ENCODE measurements at places on chromosomes 4 and X. TPM values are rescaled to one million over a fixed set of nuclear protein-coding genes. Genes with fewer than 3 reads are reported as not detected.

DUSP9 gene
- not detected for total RNA-seq

H2BW2 gene
- total RNA-seq, result not detected

PDGFRA gene
- 298 TPM for total RNA-seq

ZNF711 gene
- total RNA-seq, result 0.33 TPM

UGT2B17 gene
- not detected for total RNA-seq

EXOC1L gene
- not detected for total RNA-seq

DRP2 gene
- 1.8 TPM for total RNA-seq

HDX gene
- total RNA-seq, result 5.2 TPM

CTAG2 gene
- total RNA-seq, result not detected

PHKA1 gene
- 9.3 TPM for total RNA-seq

RBM46 gene
- under 0.01 TPM for total RNA-seq

LAMP2 gene
- total RNA-seq, result 289 TPM

BMX gene
- total RNA-seq, result 0.33 TPM

NLRP2B gene
- not detected for total RNA-seq

SULT1E1 gene
- total RNA-seq, result 10.7 TPM

TCEAL7 gene
- total RNA-seq, result 31.7 TPM

IL1RAPL1 gene
- total RNA-seq, result 0.78 TPM

NSUN7 gene
- not detected for total RNA-seq

BRS3 gene
- total RNA-seq, result not detected

DDIT4L gene
- 5.0 TPM for total RNA-seq

DSPP gene
- not detected for total RNA-seq

FAM47A gene
- total RNA-seq, result not detected

UCP1 gene
- not detected for total RNA-seq

PRR32 gene
- not detected for total RNA-seq

GLUD2 gene
- 1.7 TPM for total RNA-seq

CLCN4 gene
- total RNA-seq, result 5.1 TPM

RBM47 gene
- 0.56 TPM for total RNA-seq

SCRG1 gene
- total RNA-seq, result 3.6 TPM

FGG gene
- total RNA-seq, result not detected

EGF gene
- total RNA-seq, result 1.0 TPM

GAGE12E gene
- total RNA-seq, result not detected

AFAP1 gene
- total RNA-seq, result 134 TPM

PPP3CA gene
- total RNA-seq, result 71.9 TPM

PABPC1L2A gene
- total RNA-seq, result not detected

CTAG1A gene
- not detected for total RNA-seq

POLN gene
- total RNA-seq, result 5.1 TPM

PPA2 gene
- total RNA-seq, result 65.6 TPM

Data from smooth muscle cell of the pulmonary artery (primary cell).